ENCODE measurements at places on chromosomes 5 and 9. TPM values are rescaled to one million over a fixed set of nuclear protein-coding genes. Genes with fewer than 3 reads are reported as not detected.

RLN2 gene
- not detected for total RNA-seq

GARIN3 gene
- not detected for total RNA-seq

DNA sequence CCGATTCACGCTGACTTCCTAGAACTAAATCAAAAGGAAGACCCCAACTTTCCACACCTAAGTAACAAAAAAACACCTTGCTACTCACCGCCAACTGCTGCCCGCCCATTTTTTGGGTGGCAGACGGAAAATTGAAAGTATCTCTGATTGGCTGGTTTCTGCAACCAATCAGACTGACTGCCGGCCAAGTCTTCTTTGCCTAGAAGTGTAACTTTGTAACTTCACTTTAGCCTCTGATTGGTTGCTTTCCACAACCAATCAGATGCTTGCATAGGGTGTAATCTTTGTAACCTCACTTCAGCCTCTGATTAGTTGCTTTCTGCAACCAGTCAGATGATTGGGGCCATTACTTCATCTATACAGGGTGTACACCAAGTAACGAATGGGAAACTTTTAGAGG lies 42.6 kb upstream of the ANKH start:
- H3K27me3 ChIP-seq: no peaks in the 10 kb centered on the region
- peaks cover 47% of the 10 kb centered on the region for H3K4me1 ChIP-seq
- H3K36me3 ChIP-seq: no peaks in the 10 kb centered on the region
- peak; percentile 11 for DNase-seq
- no peak overlapping the region for H3K4me3 ChIP-seq

STKLD1 gene
- 1.2 TPM for total RNA-seq

DNA sequence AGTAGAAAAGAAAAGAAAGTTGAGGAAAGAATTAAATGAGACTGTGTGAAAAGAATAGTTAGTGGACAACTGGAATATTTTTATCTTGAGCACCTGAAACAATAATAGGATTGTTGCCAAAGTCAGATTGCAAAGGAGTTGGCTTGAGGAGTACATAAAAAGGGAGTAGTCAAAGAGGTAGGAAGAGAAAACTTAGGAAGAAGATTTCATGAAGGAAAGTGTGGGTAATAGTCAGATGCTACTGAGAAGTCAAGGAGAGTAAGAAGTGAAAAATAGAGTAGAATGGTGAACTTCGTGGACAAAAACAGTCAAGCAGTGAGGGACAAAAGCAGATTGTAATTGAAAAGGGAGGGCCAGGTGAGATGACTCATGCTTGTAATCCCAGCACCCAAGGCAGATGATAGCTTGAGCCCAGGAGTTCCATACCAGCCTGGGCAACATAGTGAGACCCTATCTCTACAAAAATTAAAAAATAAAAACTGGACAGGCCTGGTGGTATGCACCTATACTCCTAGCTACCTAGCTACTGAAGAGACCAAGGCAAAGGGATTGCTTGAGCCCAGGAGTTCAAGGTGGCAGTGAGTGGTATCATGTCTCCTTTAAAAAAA lies 178.9 kb downstream of the NIPBL start:
- no peak for DNase-seq
- H3K4me1 ChIP-seq: no peaks in the 10 kb centered on the region
- no peak overlapping the region for H3K4me3 ChIP-seq
- peaks cover 50% of the 10 kb centered on the region for H3K36me3 ChIP-seq
- H3K27ac ChIP-seq: no peak overlapping the region

FBLL1 gene
- total RNA-seq: 0.36 TPM

CTSV gene
- total RNA-seq: 0.36 TPM

TMC1 gene
- total RNA-seq: not detected

PRELID1 gene
- 82.2 TPM for total RNA-seq

DNA sequence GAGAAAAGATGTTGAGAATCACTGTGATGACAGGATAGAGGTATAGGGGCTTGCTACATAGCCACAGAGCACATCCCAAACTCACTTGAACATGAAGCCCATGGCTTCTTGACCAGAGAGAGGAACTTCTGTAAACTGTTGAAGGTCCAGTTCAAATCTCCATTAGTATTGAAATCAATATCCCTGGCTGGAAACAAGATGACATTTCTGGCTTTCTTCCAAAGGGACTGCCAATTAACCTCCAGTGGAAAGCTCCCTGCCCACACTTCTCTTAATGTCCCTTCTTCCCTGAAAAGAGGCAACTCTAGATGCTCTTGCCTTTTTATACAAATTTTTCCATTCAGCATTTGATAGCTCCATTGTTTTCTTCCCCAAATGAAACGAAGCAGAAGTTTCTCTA lies 612.1 kb downstream of the EBF1 start:
- no peak overlapping the region for H3K4me3 ChIP-seq
- no peaks in the 10 kb centered on the region for H3K4me1 ChIP-seq
- no peak for DNase-seq
- no peaks in the 10 kb centered on the region for H3K36me3 ChIP-seq
- H3K27me3 ChIP-seq: peaks cover 12% of the 10 kb centered on the region
- H3K27ac ChIP-seq: no peak overlapping the region

- H3K27ac ChIP-seq: no peak overlapping the region
- no peak for DNase-seq
- H3K4me1 ChIP-seq: no peaks in the 10 kb centered on the region
- no peaks in the 10 kb centered on the region for H3K36me3 ChIP-seq
Observed at GRCh38 chr5:134594797-134595457, 37.7 kb downstream of the SAR1B start.

GRCh38 chr9:4508907-4509589 lies 18.8 kb downstream of the SLC1A1 start:
- peak overlapping the region; percentile 28 for H3K4me3 ChIP-seq
- no peaks in the 10 kb centered on the region for H3K36me3 ChIP-seq
- no peaks in the 10 kb centered on the region for H3K27me3 ChIP-seq
